ENCODE measurements at places on chromosomes 7 and 10.

GRCh38 chr7:139887992-139888481 lies 59.0 kb downstream of the TBXAS1 start:
- no peak for DNase-seq

GRCh38 chr7:110719741-110720140 lies 371.2 kb upstream of the LRRN3 start:
- peak; percentile 55 for DNase-seq

DNA sequence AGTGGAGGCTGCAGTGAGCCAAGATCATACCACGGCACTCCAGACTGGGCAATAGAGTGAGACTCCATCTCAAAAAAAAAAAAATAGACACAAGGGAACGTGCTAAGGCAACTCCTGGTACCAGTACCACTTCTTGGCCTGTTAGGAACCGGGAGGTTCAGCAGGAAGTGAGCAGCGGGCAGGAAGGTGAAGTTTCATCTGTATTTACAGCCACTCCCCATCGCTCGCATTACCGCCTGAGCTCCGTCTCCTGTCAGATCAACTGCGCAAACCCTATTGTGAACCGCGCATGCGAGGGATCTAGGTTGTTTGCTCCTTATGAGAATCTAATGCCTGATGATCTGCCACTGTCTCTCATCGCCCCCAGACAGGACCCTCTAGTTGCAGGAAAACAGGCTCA lies 69.9 kb upstream of the FOXK1 start:
- DNase-seq, result no peak

DNA sequence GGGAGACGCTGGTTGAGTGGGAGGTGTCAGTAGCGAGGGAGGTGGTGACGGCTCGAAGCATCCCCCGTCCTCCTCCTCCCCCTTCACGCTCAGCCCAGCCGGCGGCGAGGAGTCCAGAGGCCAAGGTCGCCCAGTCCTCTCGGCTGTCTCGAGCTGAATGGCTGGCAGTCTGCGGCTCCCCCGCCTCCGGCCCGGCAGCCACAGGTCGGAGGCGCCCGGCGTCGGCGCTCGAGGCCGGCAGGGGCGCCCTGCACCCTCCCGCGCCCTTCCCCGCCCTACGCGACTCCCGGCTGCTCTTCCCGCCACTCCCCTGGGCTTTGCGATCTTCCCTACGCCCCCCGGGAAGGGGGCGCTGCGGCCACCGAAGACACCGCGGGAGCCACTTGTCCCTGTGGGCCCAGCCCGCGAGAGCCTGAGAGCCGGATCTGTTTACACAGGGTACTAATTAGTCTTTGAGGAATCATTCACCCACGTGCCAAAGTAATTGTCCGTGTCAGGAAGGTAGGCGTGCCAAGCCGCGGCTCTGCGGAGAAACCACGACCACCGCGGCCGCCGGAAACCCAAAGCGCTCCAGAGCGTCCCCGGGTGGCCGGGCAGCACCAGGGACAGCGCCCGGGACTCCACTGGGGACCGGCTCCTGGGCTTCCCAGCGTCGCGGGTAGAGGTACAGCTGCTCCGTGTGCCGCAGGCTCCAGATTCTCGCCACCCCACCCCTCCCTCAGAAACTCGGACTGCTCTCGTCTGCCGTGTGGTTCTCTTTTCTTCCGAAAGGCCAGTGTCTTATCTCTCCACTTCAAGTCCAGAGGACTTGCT lies at the start of gene NXPH1:
Gene NXPH1, plus strand, starts transcription at position 133 of the 813 bp plus-strand sequence.
- DNase-seq, result peak; percentile 85

- no peak for DNase-seq
Observed at GRCh38 chr7:149884016-149884415, 10.2 kb downstream of the ATP6V0E2 start.

- no peak for DNase-seq
Observed at GRCh38 chr10:114552050-114552449, 106.0 kb downstream of the ABLIM1 start.

- no peak for DNase-seq
Observed at GRCh38 chr7:98354052-98354451, 46.8 kb downstream of the BAIAP2L1 start.

DNA sequence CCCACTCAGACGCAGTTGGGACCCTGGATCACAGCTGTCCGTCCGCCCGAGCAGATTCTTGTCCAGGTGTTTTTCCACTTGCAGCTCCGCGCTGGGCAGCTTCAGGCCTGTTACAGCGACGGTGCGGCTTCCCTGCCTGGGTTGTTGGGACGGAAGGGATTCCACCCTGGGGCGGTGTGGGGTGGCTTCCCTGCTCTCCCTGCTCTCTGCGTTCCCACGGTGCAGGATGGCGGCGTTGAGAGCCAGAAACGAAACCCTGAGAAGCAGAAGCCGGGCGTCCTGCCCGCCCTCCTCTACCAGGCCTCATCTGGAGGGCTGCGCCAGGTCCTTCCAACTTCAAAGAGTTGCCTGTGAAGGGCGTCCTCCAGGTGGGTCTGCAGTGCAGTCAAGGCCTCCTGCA lies 194.4 kb downstream of the ADARB2 start:
- DNase-seq, result no peak

GRCh38 chr7:140539461-140539860 lies 60.2 kb upstream of the MKRN1 start:
- no peak for DNase-seq

DNA sequence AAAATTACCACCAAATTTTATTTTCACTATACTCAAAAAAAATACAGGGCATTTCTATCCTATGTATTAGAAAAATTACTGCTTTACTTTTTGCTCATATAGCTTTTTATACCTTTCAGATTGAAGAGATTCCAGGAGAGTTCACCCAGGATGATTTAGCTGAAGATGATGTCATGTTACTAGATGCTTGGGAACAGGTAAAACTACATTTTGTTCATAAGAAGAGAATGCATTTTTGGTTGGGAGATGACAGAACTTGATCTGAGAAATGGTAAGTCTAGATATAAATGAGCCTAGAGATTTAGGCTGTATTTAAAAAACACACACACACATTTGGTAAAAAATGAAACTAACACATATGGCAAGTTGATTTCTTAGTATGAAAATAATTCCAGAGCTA lies 38.1 kb upstream of the ARL4A start:
- DNase-seq, result no peak

- DNase-seq, result no peak
Observed at GRCh38 chr10:113889911-113890310, 35.5 kb downstream of the NHLRC2 start.

DNA sequence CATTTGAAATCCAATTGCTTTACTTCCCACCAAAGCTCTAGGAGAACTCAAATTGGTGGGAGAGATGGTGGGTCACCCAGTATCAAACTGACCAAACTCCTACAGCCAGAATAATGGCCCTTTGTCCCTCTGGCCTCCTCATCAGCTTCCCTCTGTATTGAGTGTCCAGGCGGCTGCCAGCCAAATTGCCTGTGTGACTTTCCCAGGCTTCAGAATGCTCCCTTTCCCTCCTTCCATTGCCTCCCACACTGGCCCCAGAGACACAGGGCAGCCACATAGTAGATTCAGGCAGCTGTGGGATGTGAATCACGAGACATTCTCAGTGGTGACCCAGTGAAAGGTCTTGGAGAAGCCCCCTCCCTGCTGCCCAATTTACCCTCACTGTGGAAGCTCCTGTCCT lies 12.7 kb upstream of the VDAC2 start:
- no peak for DNase-seq

DNA sequence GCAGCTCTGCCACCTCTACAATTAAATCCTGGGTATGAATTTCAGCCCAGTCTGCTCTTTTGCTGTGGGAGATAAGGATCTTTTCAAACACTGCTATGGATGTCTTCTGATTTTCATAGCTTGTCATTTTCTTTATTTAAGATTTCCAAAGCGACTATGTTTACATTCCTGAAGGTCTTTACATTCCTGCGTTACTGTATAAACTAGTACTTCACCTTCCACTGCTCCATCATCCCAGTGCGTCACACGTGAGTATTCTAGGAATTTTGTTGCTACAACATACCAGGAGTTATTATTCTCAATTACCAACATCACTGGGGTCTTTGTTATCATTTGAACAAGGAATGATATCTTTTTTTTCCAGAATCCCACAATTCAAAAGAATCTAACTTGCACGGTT lies 944.7 kb downstream of the SORCS3 start:
- DNase-seq, result no peak

- no peak for DNase-seq
Observed at GRCh38 chr10:128633864-128634540, 507.8 kb upstream of the MKI67 start.

GRCh38 chr10:109089779-109090178 lies 833.5 kb downstream of the XPNPEP1 start:
- no peak for DNase-seq

GRCh38 chr10:48944171-48944570 lies 4.5 kb upstream of the LRRC18 start:
- DNase-seq, result no peak

GRCh38 chr10:127186813-127187212 lies 9.6 kb downstream of the INSYN2A start:
- no peak for DNase-seq

DNA sequence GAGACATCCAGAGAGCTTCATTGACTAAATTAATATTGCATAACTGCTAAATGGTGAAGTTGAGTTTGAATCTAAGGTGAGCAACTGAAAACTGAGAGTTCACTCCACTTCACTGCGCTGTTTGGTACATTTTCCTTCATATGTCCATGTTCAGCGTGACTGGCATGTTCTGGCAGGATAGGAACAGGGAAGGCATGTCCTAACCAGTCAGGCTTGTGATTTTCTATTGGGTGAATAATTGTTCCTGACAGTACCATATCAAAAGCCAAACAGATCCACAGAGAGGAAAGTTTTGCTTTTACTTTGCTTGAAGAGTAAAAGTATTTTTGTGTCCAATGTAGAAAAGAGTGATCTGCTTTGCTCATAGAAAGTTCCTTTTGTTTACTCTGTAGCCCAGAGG lies 53.2 kb downstream of the WDFY4 start:
- no peak for DNase-seq

- no peak for DNase-seq
Observed at GRCh38 chr7:28818996-28819395, 139.1 kb downstream of the TRIL start.

DNA sequence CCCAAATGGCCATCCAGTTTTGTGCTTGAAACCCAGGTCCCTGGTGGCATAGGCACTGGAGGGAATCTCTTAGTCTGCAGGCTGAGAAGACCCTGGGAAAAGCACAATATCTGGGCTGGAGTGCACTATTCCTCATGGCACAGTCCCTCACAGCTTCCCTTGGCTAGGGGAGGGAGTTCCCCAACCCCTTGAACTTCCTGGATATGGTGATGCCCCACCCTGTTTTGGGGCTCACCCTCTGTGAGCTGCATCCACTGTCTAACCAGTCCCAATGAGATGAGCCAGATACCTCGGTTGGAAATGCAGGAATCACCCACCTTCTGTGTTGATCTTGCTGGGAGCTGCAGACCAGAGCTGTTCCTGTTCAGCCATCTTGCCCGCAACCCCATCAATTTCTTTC lies 19.8 kb upstream of the NAMPT start:
- no peak for DNase-seq

- DNase-seq, result no peak
Observed at GRCh38 chr10:59829601-59830000, 76.3 kb upstream of the MRLN start.

DNA sequence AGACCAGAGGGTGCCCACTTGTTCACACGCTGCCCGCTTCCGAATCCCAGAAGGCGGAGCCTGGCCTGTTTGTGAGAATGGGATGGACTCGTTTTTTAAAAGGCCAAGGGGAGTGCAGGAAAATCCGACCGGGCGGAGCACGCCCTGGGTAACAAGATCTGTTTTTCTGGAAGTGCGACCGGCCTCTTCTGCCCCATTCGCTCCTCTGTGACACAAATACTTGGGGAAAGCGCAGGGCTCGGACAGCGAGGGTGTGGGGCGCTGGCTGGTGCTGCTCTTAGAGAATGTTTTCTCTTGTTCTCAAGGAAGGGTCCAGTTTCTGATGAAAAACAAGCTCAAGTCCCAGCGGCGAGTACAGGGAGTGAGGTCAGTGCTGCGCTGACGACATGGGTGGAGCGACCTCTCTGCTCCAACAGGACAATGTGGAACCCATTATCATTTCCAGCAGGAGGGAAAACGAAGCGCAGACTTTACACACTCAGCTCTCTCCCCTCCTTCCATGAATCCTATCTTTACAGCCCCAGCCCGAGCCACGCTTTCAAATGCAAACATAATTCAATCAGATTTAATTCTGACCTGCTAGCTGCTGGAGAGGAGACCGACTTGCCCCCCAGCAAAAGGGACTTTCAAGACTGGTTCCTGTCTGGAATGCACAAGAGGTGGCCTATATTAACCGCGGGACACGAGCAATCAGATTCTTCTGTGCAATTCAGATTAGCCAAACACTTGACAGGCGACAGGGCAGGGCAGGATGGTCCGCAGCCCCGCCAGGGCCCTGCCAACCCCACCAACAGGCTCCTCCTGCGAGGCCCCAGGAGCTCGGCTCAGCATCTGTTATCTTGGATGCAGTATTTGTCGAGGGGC lies 1.1 kb downstream of the RADIL start:
- DNase-seq, result peak; percentile 5
